DMS79 treated with DMSO at 0.1 percent for 48 hours (cell line): ENCODE measurements at places on chromosomes 2 and 18.

GRCh38 chr2:54321047-54321446 is 65.0 kb upstream of the TSPYL6 start:
- no peak for DNase-seq

GRCh38 chr2:215137741-215138340 is 585 bp downstream of the ABCA12 start:
- DNase-seq = no peak

- DNase-seq = peak; percentile 74
These were observed 117.2 kb upstream of the NCK2 start for GRCh38 chr2:105627534-105627933.

- no peak for DNase-seq
These were observed 33.8 kb upstream of the RASGRP3 start for GRCh38 chr2:33442528-33443079.

GRCh38 chr2:232957657-232958090 is 55.4 kb downstream of the NGEF start:
- DNase-seq = no peak

DNA sequence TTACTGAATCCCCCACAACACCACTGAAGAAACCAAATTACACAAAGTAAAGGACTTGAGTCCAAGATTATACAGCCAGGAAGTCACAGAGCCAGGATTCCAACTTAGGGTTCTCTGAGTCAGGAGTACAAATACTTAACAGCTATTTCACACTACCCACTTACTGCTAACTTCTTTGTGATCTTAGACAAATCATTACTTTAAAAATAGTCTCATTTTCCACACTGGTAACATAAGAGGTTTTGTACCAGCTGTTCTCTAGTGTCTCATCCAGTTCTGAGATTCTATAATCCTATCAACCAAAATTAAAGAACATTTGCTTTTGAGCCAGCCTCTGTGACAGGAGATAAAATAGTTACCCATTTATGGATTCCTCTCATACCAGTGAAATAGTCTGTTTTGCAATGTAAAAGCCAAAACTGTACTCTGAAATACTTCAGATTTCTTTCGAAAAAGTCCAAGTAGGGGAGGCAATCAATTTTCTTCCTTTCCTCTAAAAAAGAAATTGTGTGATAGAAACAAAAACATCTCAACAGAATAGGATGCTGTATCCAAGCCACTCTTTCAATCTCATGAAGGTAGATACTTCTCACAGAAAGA is 157.6 kb downstream of the LRATD1 start:
- DNase-seq = no peak

GRCh38 chr18:45935591-45936335 is 31.4 kb downstream of the EPG5 start:
- DNase-seq = no peak

GRCh38 chr2:190649035-190649797 is at the start of gene NAB1:
NAB1 (plus strand) TSS chr2:190649083; CDS start chr2:190659177, 10,094 bp downstream.
- peak; percentile 51 for DNase-seq

- no peak for DNase-seq
These were observed 186.1 kb downstream of the ZFP36L2 start for GRCh38 chr2:43040084-43040854.

- no peak for DNase-seq
These were observed 1128.4 kb downstream of the TSN start for GRCh38 chr2:122883849-122884248.

DNA sequence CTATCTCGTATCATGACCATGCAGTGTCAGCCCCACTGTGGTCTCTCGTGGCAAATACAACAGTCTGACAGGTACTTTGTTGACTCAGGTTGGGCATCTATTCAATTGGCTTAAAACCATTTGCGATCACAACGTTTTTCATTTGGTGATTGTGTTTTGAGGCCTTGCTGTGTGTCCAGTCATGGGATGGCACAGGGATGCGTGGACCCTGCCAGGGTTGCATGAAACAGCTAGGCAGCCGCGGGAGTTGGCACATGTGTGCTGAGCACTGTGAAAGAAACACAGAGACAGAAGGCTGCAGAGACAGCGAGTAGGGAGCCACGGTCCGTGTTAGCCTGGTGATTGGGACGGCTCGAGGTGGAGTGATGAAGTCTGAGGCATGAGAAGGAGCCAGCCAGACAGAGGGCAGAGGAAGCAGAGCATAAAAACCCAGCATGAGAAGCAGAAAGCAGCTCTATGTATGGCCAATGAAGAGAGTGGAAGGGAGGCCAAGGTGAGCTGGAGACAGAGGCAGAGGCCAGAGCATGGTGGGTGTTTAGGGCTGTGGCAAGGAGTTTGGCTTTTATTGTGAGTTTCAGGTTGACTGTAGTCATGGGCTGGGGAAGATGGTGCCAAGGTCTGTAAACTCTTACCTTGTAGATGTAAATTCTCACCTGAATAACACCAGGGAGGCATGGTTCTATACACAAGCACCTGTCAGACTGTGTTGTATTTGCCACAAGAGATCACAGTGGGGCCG is 31.8 kb upstream of the IL1R1 start:
- DNase-seq = no peak

- DNase-seq = no peak
These were observed 26.6 kb upstream of the NAPG start for GRCh38 chr18:10499230-10499629.

GRCh38 chr18:60162388-60162787 is 210.2 kb downstream of the MC4R start:
- no peak for DNase-seq

GRCh38 chr2:69466728-69467127 is 29.5 kb upstream of the NFU1 start:
- no peak for DNase-seq

DNA sequence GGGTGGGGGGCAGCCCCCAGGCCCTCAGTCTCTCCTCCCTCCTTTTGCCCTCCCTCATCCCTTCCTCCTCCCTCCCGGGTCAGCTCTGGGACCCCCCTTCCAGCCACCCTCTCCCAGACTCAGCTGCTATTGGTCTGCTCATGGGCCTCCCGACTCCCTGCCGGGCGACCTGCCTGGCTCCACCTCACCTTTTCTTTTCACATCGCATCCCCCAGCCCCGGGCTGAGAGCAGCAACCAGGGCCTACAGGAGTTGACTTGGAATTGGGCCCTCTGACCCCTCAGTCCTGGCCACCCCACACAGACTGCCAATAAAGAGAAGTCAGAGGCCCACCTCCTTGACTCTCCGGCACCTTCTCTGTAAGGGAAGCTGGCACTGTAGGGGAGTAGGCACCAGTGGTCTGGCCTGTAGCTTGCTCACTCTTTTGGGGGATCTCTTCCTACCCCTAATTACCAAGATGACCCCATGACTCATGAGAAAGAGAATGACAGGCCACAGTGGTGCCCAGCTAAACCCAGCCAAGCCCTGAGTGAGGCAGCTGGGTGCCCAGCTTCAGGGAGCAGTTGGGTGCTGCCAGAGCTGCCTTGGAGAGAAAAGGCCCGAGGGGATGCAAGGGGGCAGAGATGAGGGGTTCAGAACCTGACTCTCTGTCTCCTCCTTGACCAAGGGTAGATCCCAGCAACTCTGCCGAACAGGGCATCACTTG is 2.0 kb upstream of the ECEL1 start:
- DNase-seq = no peak

DNA sequence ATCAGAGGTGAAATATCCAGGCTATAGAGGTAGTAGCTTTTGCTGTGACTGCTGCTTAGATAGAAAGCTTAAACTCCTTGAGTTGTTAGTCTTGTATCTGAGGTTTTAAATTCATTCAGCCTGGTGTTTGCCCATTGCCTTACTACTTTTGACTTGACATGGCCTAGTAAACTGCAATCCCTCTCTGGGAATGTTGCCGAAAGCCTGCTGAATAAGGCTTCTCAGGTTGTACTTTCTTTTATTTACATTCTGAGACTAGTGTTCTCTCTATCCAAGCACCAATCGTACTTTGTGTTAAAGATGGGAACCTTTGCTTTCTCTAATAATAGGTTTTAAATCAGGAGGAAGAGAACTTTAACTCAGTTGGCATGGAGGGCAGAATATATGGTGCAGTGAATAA is 357.6 kb upstream of the CWC22 start:
- DNase-seq = no peak

GRCh38 chr2:220857368-220857767 is 714.7 kb downstream of the EPHA4 start:
- no peak for DNase-seq

DNA sequence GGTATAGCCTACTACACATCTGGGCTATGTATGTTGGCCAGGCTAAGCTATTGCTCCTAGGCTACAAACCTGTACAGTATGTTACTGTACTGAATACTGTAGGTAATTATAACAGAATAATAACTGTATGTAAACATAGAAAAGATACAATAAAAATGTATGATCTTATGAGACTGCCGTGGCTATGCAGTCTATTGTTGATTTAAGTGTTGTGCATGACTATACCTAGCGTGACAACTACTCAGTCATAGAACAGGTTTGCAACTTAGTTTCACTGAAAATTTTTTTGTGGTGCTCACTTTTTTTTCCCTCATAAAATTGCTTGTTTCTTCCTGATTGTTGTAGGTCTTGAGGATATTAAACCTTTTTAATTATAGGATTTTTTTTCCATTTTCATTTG is 25.9 kb downstream of the KCMF1 start:
- no peak for DNase-seq

DNA sequence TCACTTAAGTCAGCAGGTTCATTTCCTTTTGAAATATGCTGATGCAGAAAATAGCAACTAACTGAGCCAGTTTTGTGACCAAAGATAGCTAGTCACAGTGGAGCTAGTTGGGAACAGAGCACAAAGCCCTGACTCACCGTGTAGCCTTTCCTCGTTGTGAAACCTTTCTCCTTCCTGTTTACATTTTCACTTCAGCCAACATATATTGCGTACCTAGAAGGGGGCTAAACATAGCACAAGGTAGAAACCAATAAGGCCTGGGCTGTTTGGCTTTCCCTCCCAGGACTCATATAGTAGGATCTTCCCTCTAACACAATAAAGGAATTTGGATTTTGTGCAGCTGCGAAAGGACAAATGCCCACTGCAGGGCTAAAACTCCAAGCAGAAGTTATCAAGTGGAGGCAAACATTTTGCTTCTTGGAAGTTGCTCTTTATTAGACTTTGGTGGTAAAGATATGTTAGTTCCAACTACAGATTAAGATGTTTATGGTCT is 24.5 kb upstream of the LPIN2 start:
- DNase-seq = no peak

- DNase-seq = peak; percentile 35
These were observed 1.9 kb downstream of the HS6ST1 start for GRCh38 chr2:128316777-128317180.

- DNase-seq = peak; percentile 55
These were observed 194.7 kb downstream of the RAB3GAP1 start for GRCh38 chr2:135246711-135247270.

GRCh38 chr18:69088973-69089372 is 291.1 kb downstream of the CCDC102B start:
- DNase-seq = no peak

DNA sequence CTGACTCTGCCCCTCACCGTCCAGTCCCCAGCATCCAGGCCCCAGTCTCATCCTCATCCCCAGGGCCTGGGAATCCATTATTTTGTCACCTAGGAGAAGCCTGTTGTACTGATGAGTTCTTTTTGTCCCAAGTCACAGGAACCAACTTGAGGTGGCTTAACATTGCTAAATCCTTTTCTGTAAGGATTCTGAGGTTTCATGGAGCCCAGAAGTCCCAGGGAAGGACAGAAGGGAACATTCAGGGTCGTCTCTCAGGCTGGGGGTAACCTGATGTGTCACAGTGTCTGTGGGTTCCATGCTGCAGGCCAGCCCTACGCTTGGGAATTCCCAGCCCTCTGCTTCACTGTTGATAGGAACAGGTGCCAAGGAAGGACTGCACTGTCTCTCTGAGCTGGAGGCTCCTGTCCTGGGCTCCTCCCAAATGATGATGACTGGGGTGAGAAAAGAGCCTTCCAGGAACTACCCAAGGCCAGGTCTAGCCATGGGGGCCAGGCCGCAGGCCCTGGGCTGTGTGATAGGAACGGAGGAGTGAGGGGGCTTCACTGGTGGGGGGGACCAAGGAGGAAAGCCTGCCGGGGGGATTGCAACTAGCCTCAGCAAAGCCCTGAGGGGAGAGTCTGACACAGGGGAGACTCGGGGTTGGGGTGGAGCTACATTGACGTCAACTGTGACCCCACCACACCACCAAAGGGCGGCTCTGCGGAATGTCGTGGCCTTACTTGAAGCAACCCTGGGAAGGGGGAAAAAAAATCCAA is 145.7 kb downstream of the SMAD7 start:
- no peak for DNase-seq

DNA sequence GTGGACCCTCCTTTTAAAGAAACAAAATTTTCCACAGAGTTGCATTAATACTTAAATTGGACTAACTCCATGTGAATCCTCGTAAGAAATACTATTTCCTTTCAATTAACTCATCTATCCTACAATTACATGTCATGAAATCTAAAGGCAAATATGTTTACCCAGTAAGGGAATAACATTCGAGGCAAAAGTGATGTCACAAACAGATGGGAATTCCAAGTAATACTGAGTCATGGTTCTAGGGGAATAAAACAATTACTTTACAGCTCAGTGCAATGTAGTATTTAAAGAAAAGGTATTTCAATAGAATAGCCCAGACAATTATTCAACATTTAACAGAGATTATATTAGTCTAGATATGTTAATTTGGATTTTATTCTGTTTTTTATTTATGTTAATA is 205.8 kb downstream of the ZNF385B start:
- DNase-seq = no peak

- no peak for DNase-seq
These were observed 4.1 kb downstream of the HDHD2 start for GRCh38 chr18:47146206-47146605.

- DNase-seq = no peak
These were observed 116.9 kb downstream of the NR4A2 start for GRCh38 chr2:156215656-156216055.
